ENCODE measurements at places on chromosomes 13 and 19.

- no peak for DNase-seq
Measured at GRCh38 chr13:103839460-103839859, 773.2 kb upstream of the SLC10A2 start.

DNA sequence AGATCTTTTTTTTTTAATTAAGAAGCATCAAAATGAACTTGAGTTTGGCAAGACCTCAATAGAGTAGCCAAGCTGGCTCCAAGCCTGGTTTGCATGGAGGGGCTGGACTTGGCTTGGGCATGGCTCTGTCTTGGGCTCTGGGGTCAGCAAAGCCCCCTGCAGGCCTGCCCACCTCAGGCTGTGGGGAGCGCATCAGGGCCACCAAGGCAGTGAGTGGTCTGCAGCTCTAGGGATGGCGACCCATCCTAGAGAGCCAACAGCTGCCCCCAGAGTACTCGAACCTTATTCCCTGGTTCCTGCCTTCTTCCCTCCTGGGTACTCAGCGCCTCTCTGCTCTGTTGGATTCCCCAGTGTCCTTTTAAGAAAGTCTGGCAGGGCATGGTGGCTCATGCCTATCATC lies 5.4 kb upstream of the CHST8 start:
- DNase-seq = no peak

DNA sequence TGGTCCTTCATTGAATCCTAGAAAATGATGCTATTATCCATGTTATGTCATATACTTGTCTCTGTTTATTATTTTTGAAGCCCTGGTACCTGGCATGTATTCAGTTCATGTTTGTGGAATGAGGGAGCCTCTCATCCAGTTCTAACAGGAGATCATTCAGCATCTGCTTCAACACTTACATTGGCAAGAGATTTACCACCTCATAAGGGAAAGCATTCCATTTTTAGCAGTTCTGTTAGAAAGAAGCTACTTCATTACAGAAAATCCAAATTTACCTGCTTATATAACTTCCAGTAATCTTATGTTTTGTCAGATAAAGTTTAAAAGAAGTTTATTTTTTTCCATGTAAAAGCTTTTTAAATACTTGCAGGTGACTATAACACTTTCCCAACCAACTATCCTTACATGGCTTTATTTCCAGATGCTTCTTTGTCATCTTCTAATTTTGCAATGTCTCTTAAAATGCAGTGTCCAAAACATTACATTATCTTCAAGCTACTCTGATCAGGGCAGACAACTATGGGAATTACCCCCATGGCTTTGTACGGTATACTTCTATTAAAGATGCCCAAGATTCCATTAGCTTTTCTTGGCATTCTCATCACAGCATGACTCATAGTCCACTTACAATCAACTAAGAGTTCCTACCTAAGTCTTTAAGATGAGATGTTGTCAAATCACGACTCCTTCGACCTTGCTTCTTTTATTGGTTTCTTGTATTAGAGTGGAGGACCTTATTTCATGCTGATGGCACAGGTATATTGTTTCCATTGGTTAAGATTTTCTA lies 262.1 kb downstream of the PCDH9 start:
- DNase-seq = no peak

GRCh38 chr19:46125447-46125846 lies 959 bp upstream of the IGFL3 start:
- DNase-seq = no peak

GRCh38 chr13:69495096-69495495 lies 612.5 kb upstream of the ATXN8OS start:
- DNase-seq = no peak

GRCh38 chr19:677201-677600 lies 1.0 kb downstream of the FSTL3 start:
- DNase-seq = no peak

DNA sequence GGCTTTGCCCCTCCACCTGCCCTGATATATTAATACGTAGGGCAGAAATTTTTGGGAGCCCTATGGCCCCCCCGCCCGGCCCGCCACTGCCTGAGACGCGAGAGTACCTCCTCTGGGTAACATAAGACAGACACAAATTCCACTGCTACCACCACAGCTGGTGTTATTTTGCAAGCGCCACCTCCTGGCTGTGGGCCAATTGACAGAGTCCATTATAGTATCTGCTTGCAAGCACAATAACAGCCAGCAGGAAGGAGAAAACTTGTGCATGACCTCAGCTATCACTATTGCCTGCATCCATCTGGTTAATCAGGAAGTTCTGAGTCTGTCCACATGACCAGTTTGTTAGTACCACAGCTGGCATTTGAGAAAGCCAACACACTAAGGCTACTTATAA lies 25.3 kb upstream of the OR10H2 start:
- no peak for DNase-seq

GRCh38 chr19:45568732-45569131 lies 15.9 kb downstream of the OPA3 start:
- DNase-seq = no peak

GRCh38 chr19:36421749-36422481 lies 3.5 kb upstream of the ZFP82 start:
- DNase-seq = no peak

DNA sequence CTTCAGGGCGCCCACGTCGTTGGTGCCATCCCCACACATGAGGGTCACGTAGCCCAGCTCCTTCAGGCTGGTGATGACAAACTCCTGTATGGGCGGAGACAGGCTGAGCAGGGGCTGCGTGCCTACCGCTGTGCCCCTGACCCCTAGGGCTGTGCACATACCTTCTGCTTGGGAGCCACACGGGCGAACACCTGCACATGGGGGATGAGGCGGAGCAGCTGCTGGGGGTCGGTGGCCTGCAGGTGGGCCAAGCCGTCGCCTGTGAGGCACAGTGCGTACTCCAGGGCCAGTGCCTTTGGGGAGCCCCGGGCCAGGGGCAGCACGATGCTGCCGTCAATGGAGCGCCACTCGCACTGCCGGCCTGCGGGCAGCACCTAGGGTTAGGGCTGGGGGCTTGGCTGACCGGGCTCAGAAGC lies 6.1 kb upstream of the GMIP start:
- no peak for DNase-seq

All from stimulated activated CD8-positive, alpha-beta memory T cell treated with anti-CD3 and anti-CD28 coated beads, Interleukin-4, amount 100 ng/mL, for 24 hours (primary cell).